ENCODE measurements at places on chromosomes 3 and 15.

DNA sequence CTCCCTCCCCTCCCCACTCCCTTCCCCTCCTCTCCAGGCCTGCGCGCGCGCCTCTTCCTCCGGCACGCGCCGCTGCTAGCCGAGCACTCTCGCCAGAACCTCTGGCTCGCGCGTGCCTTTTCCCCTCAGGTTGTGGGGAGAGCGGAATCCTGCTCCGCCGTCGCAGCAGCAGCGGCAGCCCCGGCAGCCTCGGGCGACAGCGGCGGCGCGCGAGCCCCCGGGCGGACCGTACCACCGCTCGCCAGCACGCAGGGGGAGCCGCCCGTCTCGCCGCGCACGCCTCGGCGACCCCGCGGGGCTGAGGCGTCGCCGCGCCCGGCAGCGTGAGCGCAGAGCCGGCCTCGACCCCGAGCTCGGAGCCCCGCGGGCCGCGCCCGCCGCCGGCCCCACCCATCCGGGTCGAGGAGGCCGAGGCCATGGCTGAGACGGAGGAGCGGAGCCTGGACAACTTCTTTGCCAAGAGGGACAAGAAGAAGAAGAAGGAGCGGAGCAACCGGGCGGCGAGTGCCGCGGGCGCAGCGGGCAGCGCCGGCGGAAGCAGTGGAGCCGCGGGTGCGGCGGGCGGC, at the start of gene CDV3:
Gene CDV3 (plus strand): TSS at position 58 of the 566 bp plus-strand sequence. CDS start 359 bp downstream, at position 417.
- DNase-seq = no peak

GRCh38 chr15:44616974-44617373, 46.5 kb downstream of the SPG11 start:
- no peak for DNase-seq

DNA sequence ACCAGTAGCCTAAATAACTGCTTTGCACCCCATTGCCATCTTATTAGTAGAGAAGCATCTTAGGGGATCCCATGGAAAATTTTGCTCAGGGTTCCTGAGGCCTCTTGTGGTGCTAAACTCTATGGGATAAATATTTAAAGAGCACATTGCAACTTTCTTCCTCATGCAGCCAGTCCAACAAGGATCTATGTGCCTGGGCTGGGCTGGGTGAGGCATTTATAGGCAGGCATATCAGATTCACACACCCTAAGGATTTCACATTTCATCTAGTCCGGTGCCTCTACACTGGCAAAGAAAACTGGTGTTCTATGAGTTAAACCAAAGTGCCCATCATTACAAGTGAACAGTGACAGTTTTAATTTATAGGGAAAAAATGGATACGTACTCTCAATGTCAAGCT, 512.3 kb downstream of the EDEM1 start:
- DNase-seq = no peak

- DNase-seq = no peak
Measured at GRCh38 chr3:79111375-79112052, 656.3 kb downstream of the ROBO1 start.

DNA sequence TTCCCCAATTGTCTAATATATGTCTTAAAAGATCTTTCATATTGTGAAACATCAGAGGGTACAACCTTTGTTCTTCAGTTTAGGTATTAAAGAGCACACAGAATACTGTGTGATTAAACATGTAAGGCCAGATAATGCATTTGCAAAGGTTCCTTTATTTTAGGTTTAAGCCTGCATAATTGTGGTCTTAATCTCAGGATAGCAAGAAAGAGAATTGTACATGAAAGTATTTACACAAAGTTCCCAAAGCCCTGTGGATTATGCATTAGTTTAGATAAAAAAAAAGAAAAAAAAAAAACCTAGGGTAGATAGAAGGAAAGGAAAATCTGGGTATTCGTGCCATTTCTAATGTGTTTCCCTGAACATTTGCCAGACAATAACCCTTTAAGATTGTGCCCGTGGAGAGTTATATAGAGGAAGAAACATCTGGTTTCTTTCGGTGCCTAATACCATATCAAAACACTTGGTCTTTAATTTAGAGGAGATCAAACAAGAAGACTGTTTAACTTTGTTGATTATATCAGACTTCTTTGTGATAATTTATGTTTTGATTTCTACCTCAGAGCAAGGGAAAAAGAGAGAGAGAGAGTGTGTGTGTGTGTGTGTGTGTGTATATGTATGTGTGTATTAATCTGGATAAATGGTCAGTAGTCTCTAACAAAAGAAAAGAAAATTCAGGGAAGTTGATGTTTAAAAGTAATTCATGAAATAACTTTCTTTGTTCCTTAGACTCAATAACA, 139.6 kb upstream of the CGNL1 start:
- no peak for DNase-seq

- no peak for DNase-seq
Measured at GRCh38 chr3:152769523-152769922, 65.4 kb upstream of the P2RY1 start.

- DNase-seq = no peak
Measured at GRCh38 chr3:132623646-132624045, 26.6 kb downstream of the ACKR4 start.

DNA sequence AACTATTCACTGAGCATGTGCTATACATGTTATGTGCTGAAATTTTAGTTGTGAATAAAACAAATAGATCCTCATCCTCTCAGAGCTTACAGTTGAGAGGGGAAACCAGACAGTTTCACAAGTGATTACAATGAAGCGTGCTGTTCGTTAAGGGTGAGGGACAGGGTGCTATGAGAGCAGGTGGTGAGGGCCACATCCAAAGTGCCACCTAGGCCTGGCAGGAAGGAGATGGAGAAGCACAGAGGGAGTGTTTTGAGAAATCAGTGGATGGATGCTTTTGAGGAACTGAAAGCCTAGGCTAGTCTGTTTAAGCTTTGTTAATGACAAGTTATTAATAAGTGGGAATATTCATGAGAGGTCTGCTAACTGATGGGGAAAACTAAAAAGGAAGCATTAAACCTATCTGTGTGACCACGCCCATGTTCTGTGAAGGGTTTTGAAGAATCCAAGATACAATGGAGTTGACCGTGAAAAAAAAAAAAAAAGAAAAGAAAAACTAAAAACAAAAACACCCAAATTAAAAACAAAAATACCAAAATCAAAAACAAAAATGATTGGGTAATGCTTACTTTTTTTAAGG, 7.3 kb downstream of the MCTP2 start:
- DNase-seq = peak; percentile 48

DNA sequence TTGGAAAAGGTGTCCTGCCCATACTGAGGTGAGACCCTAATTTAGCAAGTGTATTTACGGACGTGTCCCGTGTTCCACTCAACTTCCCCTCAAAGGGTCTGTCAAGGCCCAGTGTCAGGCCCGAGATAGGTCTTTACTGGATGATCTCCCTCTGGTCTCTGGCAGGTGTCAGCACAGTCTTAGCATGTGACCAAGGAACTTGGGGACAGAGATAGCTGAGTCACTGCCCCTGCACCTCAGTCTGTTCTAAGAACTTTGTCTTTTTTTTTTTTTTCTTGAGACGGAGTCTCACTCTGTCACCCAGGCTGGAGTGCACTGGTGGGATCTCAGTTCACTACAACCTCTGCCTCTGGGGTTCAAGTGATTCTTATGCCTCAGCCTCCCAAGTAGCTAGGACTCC, 32.1 kb upstream of the ALPK3 start:
- no peak for DNase-seq

- no peak for DNase-seq
Measured at GRCh38 chr3:32508711-32509110, 6.1 kb upstream of the CMTM6 start.

GRCh38 chr3:51550080-51550819, 11.7 kb downstream of the RAD54L2 start:
- DNase-seq = no peak

DNA sequence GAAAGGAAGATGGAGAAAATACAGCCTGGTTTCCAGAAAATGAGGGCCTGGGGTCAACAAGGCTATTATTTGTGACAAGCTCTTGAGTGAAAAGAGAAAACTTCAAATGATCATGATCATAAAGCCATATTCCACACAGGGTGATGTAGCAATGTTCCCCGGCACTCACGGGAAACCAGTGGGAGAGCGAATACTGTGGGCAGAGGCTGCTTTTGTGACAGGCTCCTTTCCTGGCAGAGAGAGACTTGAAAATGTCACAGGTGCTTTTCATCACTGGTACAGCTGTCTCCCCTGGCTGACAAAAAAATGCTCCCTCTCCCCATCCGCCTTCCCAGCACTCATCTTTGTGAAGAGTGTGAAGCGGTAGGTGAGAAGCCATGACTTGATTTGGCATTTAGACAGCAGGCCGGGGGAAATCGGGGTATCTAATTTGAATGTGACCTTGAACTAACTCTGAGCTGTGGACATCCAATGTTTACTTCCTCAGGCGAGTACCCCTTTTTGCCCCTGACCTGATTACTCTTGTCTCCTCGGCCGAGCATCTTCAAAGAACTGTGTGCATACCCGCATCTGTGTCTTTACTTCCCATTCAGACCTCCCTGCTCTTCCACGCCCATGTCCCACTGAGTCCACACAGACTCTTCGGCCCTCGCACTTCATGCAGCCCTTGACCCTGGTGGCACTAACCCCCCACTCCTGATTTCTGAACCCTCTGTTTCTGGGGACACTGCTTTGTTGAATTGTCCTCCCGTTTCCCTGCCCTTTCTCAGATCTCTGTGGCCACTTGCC, 23.2 kb downstream of the CA12 start:
- no peak for DNase-seq

DNA sequence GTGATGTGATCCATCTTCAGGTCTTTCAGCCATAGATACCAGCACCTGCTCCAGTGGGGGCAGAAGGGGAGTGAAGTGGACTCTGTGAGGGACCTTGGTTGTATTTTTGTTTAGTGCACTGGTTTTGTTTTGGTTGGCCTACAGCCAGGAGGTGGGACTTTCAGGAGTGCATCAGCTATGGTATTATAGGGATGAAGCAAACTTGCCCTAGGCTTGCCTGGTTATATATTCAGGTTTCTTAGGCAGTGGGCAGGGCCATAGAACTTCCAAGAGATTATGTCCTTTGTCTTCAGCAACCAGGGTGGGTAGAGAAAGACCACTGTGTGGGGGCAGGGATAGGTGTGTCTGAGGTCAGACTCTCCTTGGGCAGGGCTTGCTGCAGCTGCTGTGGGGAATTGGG, 337.3 kb upstream of the SGO1 start:
- DNase-seq = no peak

DNA sequence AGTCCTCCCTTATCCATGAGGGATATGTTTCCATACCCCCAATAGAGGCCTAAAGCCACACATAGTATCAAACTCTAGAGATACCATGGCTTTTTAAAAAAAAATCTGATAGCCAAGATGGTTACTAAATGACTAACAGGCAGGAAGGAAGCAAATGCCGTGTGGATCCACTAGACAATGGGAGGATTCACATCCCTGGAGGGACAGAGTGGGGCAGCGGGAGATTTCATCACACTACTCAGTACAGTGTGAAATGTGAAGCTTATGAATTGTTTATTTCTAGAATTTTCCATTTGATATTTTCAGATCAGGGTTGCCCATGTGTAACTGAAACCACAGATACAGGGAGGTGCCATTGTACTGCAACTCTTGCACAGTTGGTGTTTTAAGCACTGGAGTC, 826.6 kb downstream of the SQOR start:
- no peak for DNase-seq

GRCh38 chr3:132652640-132653270, 6.9 kb downstream of the ACAD11 start:
- no peak for DNase-seq

- no peak for DNase-seq
Measured at GRCh38 chr3:165667676-165668075, 169.5 kb downstream of the BCHE start.

DNA sequence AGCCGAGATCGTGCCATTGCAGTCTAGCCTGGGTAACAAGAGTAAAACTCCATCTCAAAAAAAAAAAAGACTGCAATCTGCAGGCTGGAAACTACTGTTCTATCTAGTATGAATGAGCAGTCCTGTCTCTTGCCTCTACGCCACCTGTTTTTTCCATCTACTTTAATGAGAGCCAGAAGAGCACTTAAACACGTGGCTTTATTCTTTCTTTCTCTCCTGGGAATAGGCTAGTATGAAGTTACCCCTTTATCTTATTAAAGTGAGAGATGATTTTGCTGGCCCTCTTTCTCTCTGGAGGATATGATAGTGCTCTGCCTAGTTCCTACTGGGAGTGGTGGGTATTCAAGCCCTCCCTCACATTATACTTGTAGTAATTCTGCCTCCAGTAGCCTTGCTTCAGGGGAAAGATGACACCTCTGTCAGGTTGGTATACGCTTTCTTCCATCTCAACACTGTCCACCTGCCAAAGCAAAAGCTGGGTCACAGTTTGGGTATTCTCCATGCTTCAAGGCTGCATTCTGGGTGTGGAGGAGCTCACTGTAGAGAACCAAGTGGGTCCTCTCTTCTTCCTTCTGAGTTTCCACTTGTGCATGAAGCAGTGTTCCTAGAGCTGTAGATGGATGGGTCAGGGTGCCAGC, 17.8 kb downstream of the MAPKBP1 start:
- no peak for DNase-seq

DNA sequence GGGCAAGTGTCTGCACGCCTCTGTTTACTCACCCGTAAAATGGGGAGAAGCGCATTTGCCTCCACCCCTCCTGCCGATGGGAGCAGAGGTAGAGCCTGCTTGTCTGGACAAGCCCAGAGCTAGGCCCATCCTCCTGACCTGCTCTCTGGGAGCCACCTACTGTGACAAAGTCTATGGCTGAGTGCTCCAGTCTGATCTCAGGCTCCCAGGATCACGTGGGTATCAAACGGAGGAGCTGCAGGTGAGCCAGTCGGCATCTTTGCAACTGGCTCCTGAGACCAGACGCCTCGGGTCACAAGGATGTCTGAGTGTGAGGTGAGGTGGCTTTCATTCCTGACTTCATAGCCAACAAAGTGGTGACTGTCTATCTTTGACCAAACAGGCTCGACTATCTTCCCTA, 2.1 kb upstream of the ALDH1A3 start:
- no peak for DNase-seq

DNA sequence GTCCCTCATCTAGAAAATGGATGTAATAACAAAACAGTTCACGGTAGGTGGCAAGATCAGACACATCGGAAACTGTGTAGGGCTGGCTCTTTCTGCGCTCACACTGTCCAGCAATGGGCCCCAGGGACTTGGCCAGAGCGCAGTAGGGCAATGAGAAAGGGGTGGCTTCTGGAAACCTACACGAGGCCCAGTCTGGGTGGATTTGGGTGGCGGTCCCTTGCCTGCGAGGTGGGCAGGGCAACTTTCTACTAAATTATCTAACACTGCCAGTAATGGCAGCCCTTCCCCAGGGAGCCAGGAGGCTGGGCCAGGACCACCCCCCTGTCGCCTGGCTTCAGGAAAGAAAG, 2.1 kb upstream of the TNK2 start:
- DNase-seq = no peak

- peak; percentile 87 for DNase-seq
Measured at GRCh38 chr15:99925661-99926461, 192.6 kb upstream of the LYSMD4 start.

- DNase-seq = peak; percentile 52
Measured at GRCh38 chr3:169668072-169668956, 4.8 kb upstream of the MECOM start.

DNA sequence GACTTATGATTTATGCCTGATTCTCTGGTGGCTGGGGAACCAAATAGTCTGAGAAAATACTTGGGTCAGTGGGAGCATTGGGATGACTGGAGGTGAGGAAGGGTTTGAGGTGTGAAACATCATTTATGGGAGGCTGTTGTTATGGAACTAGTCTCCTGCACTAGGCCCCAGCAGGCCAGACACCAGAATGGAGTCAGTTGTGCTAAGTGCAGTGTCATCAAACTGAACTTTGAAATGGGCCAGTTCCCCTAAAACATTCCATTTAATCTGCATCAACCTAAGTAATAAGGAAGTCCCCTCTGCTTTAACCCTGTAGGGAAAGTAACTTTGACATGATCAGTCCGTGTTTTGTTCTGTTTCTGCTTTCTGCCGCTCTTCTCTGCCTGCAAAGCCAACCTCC, 44.9 kb upstream of the KLHL25 start:
- DNase-seq = no peak

GRCh38 chr3:134235577-134236076, 15.0 kb downstream of the RYK start:
- DNase-seq = no peak
